ENCODE measurements at places on chromosomes 5 and 9.

DNA sequence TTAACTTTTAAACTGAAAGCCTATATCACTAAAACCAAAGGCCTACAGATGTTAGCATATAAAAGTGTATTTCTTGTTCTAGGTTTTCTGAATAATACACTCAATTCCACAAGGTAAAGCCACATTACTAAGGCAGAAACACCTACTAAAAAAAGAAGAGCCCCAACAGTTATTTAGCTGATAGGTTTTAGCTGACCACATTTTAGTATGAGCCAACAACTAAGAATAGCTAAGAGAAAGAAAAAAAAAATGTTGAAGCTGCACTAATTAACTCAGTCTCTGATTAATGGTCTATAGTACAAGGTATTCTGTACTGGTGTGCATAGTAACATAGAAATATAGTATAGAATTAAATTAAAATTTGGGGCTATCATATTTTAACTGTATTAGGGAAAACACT lies 23.5 kb downstream of the ZFR start:
- no peak for DNase-seq

DNA sequence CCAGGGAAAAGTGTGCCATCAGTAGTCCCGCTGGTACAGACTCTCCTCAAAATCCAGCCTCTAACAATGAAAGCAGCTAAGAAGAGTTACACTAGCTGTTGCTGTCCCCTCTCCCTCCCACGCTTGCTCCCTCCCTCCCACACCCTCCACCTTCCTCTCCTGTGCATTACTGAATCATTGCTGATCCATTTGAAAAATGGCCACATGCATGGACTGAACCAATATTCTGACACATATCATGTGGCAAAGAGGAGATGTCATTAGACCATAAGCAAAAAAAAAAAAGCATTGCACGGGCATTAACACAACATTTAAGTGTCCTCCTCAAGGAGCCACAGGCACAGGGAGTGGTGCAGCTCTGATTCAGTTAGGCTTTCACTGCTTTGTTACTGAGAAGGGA lies 37.9 kb downstream of the LHFPL2 start:
- no peak for DNase-seq

- DNase-seq = no peak
Observed at GRCh38 chr9:12759761-12760160, 15.1 kb upstream of the LURAP1L start.

GRCh38 chr5:143182106-143182505 lies 221.4 kb downstream of the NR3C1 start:
- no peak for DNase-seq

- DNase-seq = no peak
Observed at GRCh38 chr9:85156652-85157051, 487.1 kb downstream of the NTRK2 start.

GRCh38 chr9:1461812-1462211 lies 411.7 kb downstream of the DMRT2 start:
- DNase-seq = no peak

GRCh38 chr9:83423815-83424707 lies 114.1 kb downstream of the FRMD3 start:
- no peak for DNase-seq

DNA sequence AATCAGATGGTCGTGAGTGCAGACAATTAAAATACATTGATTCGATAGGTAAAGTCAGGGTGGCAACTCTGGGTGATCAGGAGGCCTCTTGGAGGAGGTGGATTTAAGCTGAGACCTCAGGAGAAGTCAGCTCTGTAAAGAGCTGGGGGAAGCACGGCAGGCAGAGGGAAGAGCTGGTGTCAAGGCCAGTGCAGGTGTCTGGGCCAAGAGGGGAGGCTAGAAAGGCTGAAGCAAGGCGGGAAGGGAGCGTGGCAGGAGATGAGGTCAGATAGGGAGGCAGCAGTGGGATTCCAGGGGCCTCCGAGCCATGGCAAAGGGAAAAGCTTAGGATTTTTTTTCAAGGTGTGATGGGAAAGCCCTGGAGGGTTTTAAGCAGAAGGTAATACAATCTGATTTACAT lies 178.7 kb downstream of the FSTL4 start:
- DNase-seq = no peak

- no peak for DNase-seq
Observed at GRCh38 chr5:113757508-113757907, 244.0 kb downstream of the YTHDC2 start.

Data from omental fat pad (tissue), 4 donors.